ENCODE measurements at places on chromosomes 2 and 18. TPM values are rescaled to one million over a fixed set of nuclear protein-coding genes. Genes with fewer than 3 reads are reported as not detected.

- DNase-seq: no peak
These were observed 107.1 kb downstream of the THADA start for GRCh38 chr2:43488737-43489136.

- DNase-seq: no peak
These were observed 3.3 kb downstream of the ITGA6 start for GRCh38 chr2:172430678-172431077.

REG1B gene
- 2.3 TPM for total RNA-seq

- peak; percentile 83 for DNase-seq
These were observed 171.5 kb downstream of the CELF4 start for GRCh38 chr18:37393945-37394609.

- no peak for DNase-seq
These were observed 2.6 kb downstream of the AFG3L2 start for GRCh38 chr18:12374401-12374800.

PROKR1 gene
- 0.18 TPM for total RNA-seq

GRCh38 chr2:96830044-96830562 lies 13.7 kb downstream of the ANKRD23 start:
- no peak for DNase-seq

DNA sequence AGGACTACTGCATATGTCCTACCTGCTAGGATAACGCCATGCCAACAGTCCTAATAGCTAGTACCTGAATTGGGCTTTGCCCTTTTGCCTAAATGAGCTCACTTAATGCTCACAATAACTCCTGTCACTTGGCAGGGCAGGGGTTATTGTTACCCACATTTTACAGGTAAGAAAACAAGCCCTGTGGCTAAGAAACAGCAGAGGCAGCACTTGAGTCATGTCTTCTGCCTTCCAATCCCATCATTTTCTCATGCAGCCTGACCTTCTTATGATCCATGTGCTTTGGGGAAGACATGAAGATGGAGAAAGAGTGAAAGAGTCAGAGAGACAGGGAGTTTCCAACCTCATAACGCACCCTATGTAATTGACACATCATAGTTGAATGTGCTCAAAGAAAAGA lies 33.6 kb upstream of the LPIN1 start:
- DNase-seq: no peak

- DNase-seq: no peak
These were observed 370.7 kb upstream of the MEX3C start for GRCh38 chr18:51568151-51568550.
